ENCODE measurements at places on chromosomes 3 and 15.

GRCh38 chr15:25329696-25330095, 109.1 kb downstream of the UBE3A start:
- no peak for DNase-seq

GRCh38 chr15:100107151-100107550, 234.6 kb downstream of the ADAMTS17 start:
- DNase-seq, result no peak

- no peak for DNase-seq
Observed at GRCh38 chr3:59839283-59839682, 789.5 kb upstream of the CFAP20DC start.

- no peak for DNase-seq
Observed at GRCh38 chr15:70093481-70094319, 4.0 kb downstream of the TLE3 start.

DNA sequence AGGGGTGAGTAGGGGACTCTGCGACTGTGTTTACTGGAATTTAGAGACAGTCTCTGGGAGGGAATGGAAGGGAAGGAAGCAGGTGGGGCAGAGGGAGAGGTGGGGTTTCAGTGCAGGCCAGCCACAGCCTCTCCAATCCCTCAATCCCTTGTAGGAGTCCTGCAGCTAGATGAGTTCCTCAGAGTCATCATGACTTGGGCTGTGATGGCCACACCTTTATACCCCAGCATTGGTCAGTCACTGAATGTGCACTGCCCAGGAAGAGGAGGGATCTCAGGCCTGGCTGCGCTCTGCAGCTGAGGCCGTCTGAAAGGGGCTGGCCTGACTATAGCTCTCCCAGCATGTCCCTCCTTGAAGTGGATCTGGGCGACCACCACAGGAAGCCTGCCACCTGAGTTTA, 67.3 kb upstream of the GLCE start:
- DNase-seq, result no peak

- DNase-seq, result no peak
Observed at GRCh38 chr3:55471522-55472280, 15.4 kb downstream of the WNT5A start.

DNA sequence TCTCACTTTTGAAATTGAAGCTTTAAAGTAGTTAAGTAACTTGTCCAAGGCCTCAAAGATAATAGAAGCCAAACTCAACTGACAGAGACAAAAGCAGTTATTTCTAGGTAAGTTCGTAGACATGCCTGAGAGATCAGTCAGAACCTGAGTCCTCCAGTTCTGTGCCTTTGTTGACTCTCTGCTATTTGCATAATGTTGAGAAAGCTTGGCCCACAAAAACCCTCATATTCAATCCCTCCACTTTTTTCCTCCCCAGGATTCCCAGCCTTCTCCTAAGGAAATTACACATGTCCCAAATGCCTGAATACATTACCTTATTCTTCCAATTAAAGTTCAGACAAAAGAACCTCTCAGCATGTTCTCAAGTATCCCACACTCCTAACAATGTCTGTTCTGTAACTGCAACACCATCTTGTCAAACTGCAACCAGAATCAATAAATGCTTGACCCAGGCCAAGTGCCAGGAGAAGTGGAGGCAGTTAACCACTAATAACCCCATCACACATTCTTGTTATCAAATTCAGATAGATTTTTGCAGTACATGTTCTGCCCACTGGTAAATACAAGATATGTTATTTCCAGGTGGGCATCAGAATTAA, 217.8 kb downstream of the LRRC3B start:
- no peak for DNase-seq

- no peak for DNase-seq
Observed at GRCh38 chr3:146117406-146118285, 43.3 kb downstream of the PLOD2 start.

GRCh38 chr3:14927308-14927707, 20.1 kb upstream of the NR2C2 start:
- DNase-seq, result no peak
